ENCODE measurements at places on chromosomes 6 and 20. TPM values are rescaled to one million over a fixed set of nuclear protein-coding genes. Genes with fewer than 3 reads are reported as not detected.

GRCh38 chr6:3522561-3523260 lies 65.9 kb upstream of the SLC22A23 start:
- peak; percentile 23 for DNase-seq

- DNase-seq = peak; percentile 6
These were observed 731.3 kb upstream of the NRSN1 start for GRCh38 chr6:23394681-23395080.

GRCh38 chr20:50062006-50062838 lies 50.7 kb downstream of the UBE2V1 start:
- DNase-seq = no peak

DNA sequence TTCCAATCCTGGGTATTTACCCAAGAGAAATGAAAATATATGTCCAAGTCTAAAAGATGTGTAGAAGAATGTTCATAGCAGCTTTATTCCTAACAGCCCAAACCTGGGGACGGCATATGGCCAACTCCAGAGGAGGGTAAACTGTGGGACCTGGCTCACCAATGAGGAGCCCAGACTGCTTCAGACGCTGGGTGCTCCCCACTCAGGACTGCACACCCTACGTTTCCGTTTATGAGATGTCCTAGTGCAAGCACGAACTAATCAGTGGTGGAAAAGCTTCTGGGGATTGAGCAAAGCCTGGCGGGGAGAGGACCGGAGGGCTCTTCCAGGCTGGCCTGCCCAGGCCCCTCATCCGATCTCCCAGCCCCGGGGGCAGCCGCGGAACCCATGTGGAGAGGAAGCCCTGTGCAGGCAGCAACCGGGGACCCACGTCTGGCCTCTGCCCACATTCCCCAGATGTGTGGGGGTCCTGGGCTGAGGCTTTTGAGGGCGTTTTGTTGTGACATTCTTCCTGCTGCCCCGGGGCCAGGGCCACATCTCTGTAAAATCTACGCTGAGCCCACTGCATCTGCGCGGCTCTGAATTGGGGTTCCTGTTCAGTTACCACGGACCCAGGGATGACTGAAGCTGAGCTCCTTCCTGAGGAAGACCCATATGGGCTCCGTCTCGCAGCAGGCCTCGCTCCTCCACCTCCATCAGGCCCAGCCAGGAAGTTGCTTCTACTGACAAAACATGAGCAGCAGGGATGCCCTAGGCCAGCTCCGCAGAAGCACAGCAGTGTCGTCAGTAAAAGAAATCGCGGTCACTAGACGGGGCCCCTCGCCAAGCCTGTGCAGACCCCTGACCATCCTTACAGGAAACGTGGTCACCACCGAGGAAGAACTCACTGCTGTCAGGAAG lies 188.0 kb downstream of the DLL1 start:
- DNase-seq = no peak

DNA sequence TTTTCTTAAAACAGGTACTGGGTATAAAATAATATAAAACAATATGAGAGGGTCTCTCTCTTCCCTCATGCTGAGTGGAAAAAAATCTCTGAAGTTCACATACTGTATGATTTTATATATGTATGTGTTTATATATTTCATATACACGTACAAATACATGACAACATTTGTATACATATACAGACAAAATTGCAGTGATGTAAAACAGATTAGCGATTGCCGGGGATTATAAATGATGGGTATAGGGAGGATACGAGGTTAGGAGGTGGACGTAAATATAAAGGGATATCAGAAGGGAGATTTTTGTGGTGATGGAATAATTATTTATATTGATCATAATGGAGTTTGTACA lies 194.8 kb upstream of the PRSS16 start:
- no peak for DNase-seq

GRCh38 chr6:158819213-158819976 lies at the start of gene EZR:
Gene EZR (minus strand): TSS chr6:158819368. CDS start chr6:158818093, 1,275 bp downstream.
- DNase-seq = peak; percentile 56

DNA sequence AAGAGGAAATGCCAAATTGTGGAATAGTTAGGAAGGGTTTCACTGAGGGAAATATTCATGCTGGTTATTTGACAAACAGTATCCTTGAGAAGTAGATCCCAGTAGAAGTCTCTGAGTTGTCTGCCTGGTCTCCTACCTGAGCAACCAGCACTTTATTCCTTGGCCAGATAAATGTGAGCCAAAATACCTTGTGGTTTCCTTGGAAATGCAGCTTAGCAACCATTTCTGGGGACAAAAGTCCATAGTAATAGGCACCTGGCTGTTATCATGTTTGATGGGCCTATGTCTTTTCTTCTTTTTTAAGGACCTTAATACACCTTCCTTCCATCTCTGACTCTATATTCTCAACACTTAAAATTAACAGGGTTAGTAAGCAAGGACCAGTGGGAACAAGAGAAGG lies 217.1 kb upstream of the MARCKS start:
- DNase-seq = no peak

- DNase-seq = no peak
These were observed 4.6 kb downstream of the MDC1 start for GRCh38 chr6:30712441-30712945.

GRCh38 chr6:50112981-50113857 lies 63.5 kb upstream of the DEFB112 start:
- DNase-seq = no peak

DNA sequence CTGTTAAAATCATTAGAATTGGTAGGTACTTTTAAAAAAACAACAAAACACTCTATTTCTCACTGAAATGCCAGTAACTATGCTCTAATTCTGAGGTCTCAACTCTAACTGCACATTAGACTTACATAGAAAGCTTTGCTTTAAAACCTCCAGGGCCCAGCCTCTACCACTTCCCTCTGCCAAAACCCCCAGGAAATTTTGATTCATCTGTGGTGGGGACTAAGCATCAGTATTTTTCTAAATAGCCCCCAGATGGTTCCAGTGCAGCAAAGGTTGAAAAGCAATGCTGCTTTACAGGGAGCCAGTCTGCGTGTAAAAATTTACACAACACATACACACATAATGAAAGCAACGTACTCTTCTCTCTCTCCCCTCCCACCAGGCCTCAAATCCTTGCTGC lies 3.8 kb downstream of the TBC1D32 start:
- no peak for DNase-seq

The HLA-DQB1 gene
- 0.17 TPM for total RNA-seq

DNA sequence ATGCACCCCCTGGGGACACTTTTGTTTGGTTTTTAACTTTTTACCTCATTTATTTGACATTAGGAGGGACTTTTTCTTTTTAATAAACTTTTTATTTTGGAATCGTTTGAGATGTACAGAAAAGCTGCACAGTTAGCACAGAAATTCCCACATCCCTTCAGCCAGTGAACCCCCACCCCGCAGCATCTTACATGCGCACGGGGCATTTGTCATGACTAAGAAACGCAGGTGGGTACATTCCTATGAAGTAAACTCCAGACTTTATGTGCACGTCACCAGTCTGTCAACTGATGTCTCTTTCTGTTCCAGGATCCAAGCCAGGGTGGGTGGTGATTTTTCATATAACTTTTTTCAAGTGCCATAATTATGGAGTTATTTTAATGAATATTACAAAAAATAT lies 4.9 kb upstream of the ZNF831 start:
- no peak for DNase-seq

GRCh38 chr6:155141002-155141401 lies 122.8 kb upstream of the CLDN20 start:
- no peak for DNase-seq

- DNase-seq = no peak
These were observed 1.4 kb upstream of the CDK19 start for GRCh38 chr6:110816677-110817076.

- DNase-seq = no peak
These were observed 3.7 kb upstream of the RBM38 start for GRCh38 chr20:57387463-57387862.

DNA sequence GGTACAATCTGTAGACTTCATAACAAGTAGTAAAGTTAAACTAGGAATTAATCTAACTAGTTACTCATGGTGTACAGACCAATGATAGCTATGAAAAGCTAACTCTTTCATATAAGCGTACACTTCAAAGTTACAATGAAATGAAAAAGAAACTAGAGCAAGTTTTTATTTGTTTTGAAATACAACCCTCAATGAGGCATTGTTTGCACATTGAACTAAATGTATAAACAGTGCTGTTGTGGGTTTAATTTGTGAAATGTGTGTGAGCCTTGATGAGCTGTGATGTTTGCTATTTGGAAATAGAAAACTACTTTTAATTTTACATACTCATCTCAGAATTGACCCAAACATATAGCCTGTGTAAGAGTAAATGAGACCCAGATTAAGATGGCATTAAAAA lies 11.1 kb upstream of the EYA4 start:
- DNase-seq = no peak

DNA sequence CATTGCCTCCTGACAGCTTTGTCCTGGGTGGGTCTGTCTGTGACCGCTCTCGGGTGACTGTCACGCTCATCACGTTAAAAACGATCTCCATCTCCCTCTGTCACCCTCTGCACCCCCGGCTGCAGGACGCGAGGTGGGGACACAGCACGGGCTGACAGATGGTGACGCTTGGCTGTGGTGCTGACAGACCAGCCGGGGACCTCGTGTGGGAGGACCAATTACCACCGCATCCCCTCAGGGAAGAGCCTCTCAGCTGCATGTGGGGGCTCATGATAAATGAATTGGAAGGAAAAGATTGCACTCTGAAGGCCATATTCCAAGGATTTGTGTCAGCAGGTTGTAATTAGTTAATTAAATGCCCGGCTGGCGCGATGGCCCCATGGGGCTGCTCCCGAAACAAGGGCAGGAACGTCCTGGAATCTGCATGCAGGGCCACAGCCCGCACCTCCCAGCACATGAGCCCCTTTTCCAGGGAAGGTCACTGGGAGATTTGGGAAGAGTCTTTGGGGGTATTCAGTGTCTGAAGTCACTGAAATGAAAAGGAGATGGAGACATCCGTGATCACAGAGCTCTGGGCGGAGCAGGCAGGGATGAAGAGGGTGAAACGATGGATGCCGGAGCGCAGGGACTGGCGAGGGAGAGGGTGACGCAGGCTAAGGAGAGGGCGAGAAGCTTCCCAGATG lies 87.1 kb downstream of the ERMARD start:
- DNase-seq = no peak

The MYBL2 gene
- 26.1 TPM for total RNA-seq

The ZMYND8 gene
- 19.3 TPM for total RNA-seq

- DNase-seq = no peak
These were observed 36.0 kb upstream of the SMIM29 start for GRCh38 chr6:34284563-34285447.

GRCh38 chr20:36856195-36856594 lies 19.7 kb upstream of the TLDC2 start:
- no peak for DNase-seq

The FGD2 gene
- total RNA-seq = not detected

The MEP1A gene
- total RNA-seq = not detected

- no peak for DNase-seq
These were observed 9.0 kb downstream of the NPEPL1 start for GRCh38 chr20:58701431-58702160.

The SLC17A3 gene
- not detected for total RNA-seq

DNA sequence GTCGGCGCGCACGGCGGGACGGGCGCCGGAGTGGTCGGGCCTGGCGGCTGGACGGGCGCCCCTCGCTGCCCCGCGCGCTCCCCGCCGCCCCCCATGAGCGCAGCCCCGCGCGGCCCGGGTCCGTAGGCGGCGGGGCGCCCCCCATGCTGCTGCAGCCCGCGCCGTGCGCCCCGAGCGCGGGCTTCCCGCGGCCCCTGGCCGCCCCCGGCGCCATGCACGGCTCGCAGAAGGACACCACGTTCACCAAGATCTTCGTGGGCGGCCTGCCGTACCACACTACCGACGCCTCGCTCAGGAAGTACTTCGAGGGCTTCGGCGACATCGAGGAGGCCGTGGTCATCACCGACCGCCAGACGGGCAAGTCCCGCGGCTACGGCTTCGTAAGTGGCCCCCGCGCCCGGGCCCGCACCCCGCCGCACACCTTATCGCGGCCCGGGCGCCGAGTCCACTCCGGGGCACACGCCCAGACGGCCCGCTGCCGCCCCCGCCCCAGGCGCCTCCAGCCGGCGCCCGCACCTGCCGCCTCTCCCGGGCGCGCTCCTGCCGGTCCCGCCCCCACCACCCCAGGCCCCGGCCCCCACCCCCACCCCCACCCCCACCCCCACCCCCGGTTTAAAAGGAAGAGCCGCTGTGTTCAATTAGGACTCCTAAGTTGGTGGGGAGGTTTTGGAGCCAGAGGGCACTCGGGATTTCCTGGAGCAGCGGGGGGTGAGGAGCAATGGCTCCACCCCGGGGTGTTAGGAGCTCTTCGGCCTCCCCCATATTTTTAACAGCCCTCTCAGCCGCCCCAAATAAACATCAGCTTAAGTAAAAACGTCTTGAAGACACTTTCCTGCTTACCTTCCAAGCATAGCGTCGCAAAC lies 474 bp downstream of the RBM38 start:
- no peak for DNase-seq

DNA sequence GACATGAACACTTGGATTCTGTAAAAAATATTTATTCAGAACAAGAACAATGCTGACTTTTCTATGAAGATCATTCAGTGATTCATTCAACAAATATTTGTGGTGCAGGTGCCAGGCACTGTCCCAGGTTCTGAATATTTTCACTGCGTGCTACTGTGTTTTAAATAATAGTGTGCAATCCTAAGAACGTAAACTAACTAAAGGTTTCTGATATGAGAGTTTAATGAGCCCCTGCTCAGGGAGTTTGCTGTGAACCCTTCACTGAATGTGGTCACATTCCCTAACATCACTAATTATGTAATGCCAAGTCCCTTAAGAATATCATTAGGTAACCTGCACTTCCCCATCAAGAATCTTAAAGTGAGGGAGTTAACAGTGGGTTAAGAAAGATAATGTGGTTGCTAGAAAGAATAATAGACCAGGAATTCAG lies 1.7 kb upstream of the TMEM170B start:
- peak; percentile 27 for DNase-seq

- DNase-seq = no peak
These were observed 816.4 kb downstream of the EYS start for GRCh38 chr6:64890609-64891008.

DNA sequence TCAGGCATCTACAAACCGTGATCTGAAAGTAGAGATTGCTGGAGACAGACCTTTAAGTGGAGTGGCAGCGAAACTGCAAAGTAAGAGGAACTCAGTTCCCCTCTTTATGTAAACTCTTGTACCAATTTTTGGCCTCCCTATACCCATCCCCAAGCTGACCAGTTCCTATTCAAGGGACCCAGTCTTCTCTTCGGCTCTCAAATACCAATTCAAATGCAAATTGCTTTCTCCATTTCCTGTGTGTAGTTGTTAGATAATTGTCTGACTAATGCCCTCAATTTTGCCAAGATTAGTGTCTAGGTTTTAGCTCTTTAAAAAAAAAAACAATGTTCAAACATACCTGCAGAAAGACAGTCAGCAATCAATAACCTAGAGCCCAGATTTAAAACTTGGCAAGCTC lies 150.9 kb downstream of the EYA4 start:
- no peak for DNase-seq

GRCh38 chr6:683742-684440 lies 9.0 kb downstream of the EXOC2 start:
- DNase-seq = no peak

GRCh38 chr6:147390909-147391536 lies 117.5 kb upstream of the SAMD5 start:
- DNase-seq = peak; percentile 23

The USP49 gene
- 3.1 TPM for total RNA-seq

The WFDC10B gene
- not detected for total RNA-seq

The TPD52L2 gene
- total RNA-seq = 103 TPM

The TREM1 gene
- not detected for total RNA-seq

The CLVS2 gene
- not detected for total RNA-seq

The ENPP4 gene
- 7.3 TPM for total RNA-seq

The BTN1A1 gene
- total RNA-seq = not detected

GRCh38 chr6:70391492-70391891 lies 21.8 kb upstream of the FAM135A start:
- no peak for DNase-seq

The CST2 gene
- not detected for total RNA-seq
